ENCODE measurements at places on chromosomes 1 and 21. TPM values are rescaled to one million over a fixed set of nuclear protein-coding genes. Genes with fewer than 3 reads are reported as not detected.

DNA sequence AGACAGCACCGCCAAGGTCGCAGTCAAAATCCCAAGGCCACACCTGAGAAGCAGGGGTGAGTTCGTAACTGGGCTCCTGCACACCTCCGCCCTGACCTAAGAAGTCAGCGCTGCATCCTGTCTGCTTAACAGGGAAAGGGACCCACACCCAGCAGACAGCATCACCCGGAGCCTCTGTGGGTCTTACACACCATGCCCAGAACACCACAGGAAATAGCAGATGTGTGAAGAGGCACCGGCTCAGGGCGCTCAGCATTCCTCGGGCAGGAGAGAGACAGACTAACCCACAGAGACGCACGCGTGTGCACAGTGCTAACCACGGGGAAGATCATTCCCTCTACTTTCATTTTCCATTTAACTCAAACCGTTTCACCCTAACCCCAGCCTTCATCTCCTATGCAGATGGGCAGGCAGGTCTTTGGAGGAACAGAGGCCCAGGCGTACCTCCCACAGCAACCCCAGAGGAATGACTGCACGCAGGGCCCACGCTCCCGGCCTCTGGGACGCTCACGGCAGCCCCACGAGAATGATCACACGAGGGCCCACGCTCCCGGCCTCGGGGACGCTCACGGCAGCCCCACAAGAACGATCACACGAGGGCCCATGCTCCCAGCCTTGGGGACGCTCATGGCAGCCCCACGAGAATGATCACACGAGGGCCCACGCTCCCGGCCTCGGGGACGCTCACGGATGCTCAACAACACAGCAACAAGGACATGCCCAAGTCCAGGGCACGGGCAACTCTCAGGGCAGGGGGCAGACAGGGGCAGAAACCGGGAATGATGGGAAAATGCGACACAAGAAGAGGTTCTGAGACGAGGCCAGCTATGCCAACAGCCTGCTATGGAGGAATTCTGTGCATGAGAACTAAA, 20.9 kb downstream of the POFUT2 start:
- DNase-seq = no peak

GRCh38 chr1:234589854-234590620, 19.9 kb downstream of the IRF2BP2 start:
- no peak for DNase-seq

DNA sequence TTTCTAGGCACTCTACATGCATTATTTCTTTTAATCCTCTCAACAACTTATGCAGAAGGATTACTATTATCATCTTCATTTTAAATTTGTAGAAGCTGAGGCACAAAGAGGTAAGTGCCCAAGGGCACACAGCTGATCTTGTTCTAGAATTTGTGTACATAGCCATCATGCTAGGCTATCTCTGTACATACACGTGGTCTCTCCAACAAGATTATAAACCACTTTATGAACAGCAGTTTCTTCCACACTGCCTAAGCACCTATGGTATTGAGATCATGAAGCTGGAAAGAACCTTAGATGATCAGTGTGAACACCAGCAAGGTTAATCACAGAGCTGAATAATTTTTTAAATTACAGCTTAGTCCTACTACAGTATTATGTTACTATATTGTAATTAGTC, 28.9 kb downstream of the UCHL5 start:
- DNase-seq = no peak

Gene UMODL1
- total RNA-seq = not detected

GRCh38 chr21:41847066-41847804, 31.9 kb downstream of the PRDM15 start:
- DNase-seq = no peak

Gene CXADR
- total RNA-seq = 19.4 TPM

GRCh38 chr1:208772891-208773290, 528.7 kb upstream of the PLXNA2 start:
- no peak for DNase-seq

- no peak for DNase-seq
Measured at GRCh38 chr1:172121081-172121717, 279.9 kb downstream of the DNM3 start.

Gene PLXNA2
- 25.6 TPM for total RNA-seq

Gene OXCT2
- total RNA-seq = 0.36 TPM

- no peak for DNase-seq
Measured at GRCh38 chr1:225748529-225748928, 29.1 kb upstream of the SRP9 start.

GRCh38 chr1:231201375-231201978, 39.5 kb upstream of the GNPAT start:
- DNase-seq = no peak

- no peak for DNase-seq
Measured at GRCh38 chr1:27351541-27352107, 9.8 kb downstream of the SYTL1 start.

GRCh38 chr1:5001466-5001865, 347.1 kb downstream of the AJAP1 start:
- peak; percentile 46 for DNase-seq

Gene EXTL1
- total RNA-seq = 1.8 TPM

GRCh38 chr1:32969566-32969965, 5.0 kb upstream of the RNF19B start:
- DNase-seq = no peak

Measured in endothelial cell (in vitro differentiated cells).